ENCODE measurements at places on chromosomes 1 and 21.

DNA sequence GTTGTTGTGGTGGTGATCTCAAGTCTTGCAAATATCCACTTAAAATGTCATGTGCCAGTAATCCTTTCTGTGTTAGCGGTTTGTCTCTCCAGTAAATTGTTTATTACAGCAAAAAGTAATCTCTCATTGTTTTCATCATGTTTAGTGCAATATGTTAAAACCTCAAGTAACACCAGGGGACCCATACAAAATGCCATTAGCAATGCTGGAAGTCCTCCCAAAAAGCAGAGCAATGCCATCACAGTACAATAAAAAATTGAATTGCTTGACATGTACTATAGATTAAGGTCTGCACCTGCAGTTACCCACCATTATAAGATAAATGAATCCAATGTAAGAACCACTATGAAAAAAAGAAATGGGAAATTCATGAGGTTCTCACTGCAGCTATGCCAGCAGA lies 1606.5 kb downstream of the BRINP3 start:
- no peak for DNase-seq

DNA sequence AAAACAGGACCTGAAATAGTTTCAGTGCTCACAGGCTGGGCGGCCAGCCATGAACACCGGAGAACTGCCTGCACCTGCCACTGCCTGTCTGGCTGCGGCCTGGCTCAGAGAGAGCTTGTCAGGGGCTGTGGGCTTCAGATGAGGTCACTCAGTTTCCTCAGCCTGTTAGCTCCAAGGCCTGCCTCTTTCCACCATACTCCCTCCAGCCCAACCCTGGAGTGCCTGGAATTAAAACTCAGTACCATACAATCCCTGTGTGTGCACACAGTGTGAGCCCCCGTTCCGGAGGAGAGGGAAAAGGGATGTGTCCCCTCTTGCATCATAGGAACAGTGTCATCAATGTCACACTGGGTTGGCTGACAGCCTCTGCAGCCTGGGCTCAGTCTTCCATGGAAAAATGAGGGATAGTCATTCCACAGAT lies 16.2 kb downstream of the CACNA1S start:
- DNase-seq: no peak

DNA sequence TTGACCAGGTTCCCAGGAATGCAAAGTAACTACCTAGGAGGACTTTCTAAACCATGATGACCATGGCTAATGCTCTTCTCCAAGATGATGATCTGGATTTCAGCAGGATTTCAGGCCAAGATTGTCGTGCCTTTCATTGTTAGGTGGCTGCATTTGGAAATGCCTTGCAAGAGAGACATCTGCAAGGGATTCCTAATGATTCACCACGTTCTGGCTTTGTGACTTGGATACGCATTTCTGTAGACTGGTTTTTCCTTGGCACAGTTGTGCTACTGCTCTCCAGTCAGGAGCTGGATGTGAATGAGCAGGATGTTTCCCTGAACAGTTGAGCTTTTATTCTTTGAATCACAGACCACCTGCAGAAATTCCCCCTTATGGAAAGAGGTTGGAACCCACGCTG lies 212.4 kb downstream of the BACH1 start:
- DNase-seq: no peak

- DNase-seq: no peak
These were observed 52.0 kb downstream of the SLX9 start for GRCh38 chr21:44991538-44992483.

DNA sequence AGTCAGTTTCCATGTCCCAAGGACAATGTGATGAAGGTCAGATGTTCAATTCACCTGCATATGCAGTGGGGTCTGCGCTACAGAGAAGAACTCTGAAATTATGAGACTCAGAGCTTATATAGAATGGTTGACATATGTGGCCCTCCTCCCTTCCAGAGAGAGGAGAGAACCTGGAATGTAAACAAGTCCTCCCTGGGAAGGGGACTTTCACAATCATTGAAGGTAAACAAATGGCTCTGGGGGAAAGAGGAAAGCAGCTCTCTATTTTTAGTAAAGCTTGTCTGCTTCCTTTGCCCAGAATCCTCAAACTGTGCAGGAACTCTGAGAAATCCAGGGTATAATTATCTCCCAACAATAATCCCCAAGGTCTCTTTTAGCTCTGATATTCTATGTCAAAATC lies 9.8 kb downstream of the OVGP1 start:
- no peak for DNase-seq

GRCh38 chr1:93651695-93652094 lies 29.9 kb downstream of the BCAR3 start:
- DNase-seq: no peak
